Aorta (tissue), 5 donors: ENCODE measurements at places on chromosomes 2 and 18.

DNA sequence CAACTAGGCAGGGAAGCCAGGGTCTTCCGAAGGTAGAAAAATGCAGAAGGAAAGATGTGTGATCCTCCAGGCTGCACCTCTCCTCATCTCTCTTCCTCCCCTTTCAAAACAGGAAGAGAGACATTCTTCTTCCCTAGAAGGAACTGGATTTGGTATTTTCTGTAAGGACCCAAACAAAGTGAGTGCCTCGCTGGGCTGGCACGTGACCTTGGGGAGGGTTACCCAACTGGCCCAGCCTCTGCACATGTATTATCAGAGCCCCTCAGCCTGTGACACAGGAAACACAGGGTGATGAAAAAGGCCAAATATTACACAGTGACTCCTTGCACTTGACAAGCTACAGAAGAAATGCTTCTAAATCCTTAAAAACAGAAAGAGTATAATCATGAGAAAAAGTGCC lies 2.3 kb downstream of the HJURP start:
- DNase-seq = no peak

GRCh38 chr18:13606604-13607254 lies 119.6 kb downstream of the FAM210A start:
- no peak for DNase-seq

DNA sequence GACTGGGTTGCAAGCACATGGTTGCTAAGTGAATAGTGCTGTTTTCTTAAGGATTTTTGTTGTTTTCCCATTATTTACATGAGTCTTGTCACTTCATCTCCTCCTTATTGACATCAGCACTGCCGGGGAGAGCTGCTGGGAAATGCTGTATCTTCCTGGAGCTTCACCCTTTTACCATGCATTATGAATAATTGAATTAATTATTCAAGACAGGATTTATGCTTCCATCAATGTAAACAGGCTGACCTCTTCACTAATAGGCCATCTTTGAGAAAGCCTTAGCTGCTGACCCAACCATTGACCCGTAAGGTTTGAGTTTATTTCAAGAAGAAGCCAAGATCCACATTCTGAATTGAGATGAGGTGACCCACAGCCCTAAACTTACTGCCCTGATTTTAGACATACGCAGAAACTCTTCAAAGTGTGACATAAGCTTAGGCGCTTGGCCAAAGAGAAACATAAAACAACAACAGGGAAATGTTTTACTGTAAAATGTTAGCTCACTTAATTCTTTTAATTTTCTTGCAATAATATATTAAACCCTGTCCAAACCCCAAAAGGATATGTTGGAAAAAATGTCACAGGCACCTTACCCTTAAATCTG lies 365.5 kb upstream of the SYT4 start:
- no peak for DNase-seq

GRCh38 chr2:150427298-150427697 lies 60.2 kb downstream of the RND3 start:
- DNase-seq = no peak

DNA sequence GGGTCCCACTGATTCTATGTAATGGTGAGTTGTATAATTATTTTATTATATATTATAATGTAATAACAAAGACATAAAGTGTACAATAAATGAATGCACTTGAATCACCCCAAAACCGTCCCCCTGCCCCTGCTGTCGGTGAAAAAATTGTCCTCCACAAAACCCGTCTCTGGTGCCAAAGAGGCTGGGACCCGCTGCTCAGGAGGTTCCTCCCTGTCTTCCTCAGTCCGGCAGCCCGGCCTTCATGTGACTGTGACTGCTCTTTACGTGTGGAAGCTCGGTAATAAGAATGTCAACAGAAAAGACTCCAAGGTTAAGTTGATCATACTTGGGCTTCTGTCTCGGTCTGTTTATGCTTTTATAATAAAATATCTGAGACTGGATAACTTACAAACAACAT lies 32.7 kb upstream of the ADNP2 start:
- DNase-seq = no peak

DNA sequence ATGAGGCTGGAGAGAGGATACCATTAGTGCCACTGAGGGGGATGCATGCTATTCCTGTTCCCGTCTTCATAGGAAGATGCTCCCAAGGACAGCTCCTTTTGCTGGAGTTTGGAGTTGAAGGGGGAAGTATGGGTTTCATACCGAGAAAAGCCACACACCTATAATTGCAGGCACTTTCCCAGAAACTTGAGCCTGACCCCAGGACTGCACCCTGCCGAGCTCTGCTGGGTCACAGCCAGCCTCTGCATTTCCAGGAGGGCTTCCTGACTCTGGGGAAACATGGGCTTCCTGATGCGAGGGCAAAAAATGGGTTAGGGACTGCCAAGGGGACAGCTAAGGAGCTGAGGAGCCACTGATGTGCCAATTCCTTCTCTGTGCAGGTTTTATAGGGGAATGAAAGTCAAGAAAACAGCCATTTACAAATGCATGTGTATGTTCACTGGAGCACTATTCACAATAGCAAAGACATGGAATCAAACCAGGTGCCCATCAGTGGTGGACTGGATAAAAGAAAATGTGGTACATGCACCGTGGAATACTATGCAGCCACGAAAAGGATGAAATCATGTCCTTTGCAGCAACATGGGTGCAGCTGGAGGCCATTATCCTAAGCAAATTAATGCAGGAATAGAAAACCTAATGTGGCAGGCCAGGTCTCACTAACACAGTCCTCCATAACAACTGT lies 104.5 kb downstream of the ACAA2 start:
- no peak for DNase-seq

GRCh38 chr18:75276818-75277609 lies 66.4 kb downstream of the TSHZ1 start:
- DNase-seq = no peak

DNA sequence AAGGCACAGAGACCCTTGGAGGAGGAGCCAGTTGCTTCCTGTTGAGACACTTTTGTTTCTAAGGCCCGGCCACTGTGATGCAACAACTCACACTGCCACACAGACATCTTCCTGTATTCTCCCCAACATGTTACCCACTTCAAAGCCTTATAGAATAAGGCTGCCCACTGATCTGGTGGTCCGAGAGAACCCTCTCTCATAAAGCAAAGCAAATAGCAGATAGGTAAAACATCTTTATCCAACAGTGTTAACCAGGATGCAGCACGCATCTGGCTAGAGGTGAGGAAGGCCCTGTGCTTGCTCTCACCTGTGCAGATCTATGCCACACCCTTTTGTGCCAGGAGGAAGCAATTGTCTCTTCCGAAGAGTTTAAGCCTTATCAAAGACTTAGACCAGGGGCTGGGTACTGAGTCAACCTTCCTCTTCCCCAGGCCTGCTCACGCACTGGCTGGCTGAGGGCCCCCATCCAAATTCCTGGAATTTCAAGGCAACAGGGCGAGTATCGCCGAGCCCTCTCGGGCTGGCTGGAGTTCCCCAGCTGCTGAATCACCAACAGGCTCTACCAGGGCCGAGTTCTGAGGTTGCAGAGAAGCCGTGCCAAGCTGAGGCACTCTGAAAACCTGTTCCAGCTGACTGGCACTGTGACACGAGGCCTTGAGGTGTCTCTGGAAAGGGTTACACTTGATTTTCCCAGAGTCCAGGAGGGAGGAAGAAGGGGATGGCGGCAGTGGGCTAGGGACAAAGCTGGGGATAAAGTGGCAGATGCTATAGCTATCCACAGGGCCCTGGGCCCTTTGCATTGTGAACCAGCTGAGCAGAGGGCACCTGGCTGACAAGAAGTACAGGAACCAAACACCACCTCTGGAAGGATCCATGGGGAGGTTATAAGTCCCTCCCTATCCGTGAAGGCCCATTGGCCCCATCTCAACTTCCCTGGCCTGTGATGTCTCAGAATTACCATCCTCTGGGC lies 29.3 kb downstream of the TGFA start:
- DNase-seq = peak; percentile 81

GRCh38 chr2:239828192-239828972 lies 196.8 kb downstream of the NDUFA10 start:
- DNase-seq = peak; percentile 73

DNA sequence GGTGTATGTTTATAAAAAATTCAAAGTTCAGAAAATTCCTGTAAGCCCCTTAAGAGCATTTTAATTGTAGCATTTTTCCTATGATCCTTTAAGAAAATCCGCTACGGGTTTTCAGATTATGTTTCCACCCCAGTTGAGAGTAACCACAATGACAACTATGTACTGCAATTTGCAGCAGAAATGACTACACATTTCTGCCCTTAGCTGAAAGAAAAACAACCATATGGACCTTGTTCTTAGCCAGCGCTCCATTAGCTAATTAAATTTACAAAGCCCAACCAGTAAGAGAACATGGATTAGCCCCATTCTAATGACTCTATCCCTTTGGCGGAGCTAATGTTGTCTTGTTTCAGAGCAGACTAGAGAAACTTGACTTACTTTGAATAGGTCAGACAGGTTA lies 247.6 kb downstream of the SLC8A1 start:
- DNase-seq = no peak

DNA sequence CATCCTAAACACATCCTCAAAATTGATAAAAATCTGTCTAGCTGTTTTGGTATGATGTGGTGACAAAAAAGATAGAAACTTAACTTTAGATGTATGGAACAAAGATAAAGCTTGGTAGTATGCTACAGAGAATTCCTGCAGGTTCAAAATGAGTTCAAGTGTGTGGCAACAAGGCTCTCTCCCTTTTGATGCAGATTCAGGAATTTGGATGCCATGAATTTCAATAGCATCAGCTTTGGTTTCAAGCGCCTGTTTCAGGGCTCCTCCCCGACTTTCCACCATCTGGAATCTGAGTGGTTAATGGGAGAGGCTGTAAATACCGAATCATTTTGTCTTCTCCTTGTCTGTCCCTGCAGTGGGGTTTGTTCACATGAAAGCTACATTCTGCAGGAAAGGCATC lies 180.6 kb downstream of the MTX2 start:
- DNase-seq = no peak

GRCh38 chr18:48051945-48052840 lies 121.7 kb upstream of the SMAD2 start:
- no peak for DNase-seq

DNA sequence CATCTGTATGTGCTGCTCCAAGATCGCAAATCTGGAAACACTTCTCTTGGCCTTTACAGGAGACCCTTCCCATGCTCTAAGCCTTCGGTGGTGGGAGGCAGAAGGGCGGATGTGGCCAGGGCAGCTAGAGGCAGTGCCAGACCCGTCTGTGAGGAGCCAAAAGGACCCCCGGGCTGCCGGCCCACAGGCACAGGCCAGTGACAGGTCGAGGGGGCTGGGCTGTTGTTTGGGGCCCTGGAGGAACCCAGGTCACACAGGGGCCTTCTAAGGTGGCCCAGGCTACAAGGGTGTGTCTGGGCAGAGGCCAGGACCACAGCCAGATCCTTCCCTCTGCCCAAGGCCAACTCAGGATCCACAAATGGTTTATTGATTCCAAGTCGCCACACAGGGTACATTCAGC lies 49.4 kb downstream of the SLC66A2 start:
- DNase-seq = no peak

DNA sequence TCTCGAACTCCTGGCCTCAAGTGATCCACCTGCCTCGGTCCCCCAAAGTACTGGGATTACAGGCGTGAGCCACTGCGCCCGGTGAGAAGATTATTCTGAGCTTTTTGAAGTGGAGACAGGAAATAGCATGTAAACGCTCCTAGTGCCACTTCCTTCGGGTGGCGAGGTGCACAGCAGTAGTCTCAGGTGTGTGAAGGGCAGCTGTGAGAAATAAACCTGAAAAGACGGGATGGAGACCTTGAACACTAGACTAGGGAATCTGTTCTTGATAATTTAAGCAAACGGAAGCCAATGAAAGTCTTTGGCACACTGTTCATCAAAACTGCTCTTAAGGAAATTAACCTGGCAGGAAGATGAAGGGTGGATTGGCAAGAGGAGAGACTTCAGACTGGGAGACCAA lies 439 bp upstream of the PLEKHH2 start:
- no peak for DNase-seq

GRCh38 chr2:180660881-180661685 lies 319.3 kb upstream of the UBE2E3 start:
- no peak for DNase-seq
